Right ventricle myocardium superior (tissue), 1 donor: ENCODE measurements at places on chromosomes 2 and 18. TPM values are rescaled to one million over a fixed set of nuclear protein-coding genes. Genes with fewer than 3 reads are reported as not detected.

DNA sequence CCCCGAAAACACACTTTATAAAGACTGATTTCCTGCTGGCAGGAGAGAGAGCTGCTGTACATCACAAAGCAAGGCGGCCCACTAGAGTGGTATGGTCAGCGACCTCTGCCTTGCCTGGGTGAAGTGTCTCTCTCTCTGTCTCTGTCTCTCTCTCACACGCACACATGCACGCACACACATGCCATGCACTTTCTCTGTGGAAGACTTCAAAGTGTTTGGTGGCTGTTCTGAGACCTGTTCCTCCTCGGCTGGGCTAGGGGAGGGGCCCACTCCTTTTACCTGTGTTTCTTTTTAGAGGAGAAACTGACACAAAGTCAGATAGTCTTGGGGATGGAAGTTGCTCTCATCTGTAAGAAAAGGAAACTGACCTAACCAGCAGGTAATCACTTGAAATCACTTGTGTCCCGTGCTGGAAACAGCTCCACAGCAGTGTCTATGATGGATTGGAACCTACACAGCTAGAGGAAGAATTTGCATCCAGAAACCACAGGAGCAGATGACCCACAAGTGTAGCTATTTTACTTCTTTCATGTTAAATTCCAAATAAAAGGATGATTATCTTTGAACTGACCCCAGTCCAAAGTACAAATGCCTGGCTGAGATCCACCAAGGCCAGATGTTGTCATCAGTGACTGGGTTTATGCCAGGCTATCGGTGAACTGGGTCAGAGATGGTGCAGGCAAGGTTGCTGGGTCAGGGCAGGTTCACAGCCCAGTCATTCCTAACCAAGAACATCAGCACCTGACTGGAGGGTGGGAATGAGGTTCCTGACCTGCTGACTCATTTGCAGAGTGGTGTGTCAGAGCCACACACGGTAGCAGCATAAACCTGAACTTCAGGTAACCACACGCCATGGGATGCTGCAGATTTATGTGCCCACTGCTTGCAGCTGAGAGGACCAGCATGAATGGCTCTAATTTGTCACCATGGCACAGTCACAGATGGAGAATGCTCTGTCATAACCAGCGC, 63.0 kb downstream of the NPAS2 start:
- no peak for DNase-seq

DNA sequence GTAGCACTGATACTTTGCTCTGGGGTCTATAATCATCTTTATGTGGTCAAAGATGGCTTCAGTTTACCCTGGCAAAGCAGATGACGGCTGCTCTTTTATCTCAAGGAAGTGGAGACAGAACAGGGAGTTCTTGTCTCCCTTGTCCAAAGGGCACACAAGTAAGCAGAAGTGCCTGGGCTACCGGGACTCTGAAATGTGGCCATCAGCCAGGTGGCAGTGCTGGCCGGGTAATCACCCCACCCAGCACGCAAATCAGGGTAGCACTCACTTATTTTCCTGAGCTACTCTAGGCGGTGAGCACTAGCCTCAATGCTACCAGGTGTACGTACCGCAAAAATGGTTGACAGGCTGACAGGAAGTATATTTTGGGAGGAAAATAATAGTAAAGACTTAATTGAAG, 119.7 kb upstream of the ETAA1 start:
- DNase-seq, result no peak

GRCh38 chr2:68889500-68889899, 18.3 kb upstream of the BMP10 start:
- no peak for DNase-seq

DNA sequence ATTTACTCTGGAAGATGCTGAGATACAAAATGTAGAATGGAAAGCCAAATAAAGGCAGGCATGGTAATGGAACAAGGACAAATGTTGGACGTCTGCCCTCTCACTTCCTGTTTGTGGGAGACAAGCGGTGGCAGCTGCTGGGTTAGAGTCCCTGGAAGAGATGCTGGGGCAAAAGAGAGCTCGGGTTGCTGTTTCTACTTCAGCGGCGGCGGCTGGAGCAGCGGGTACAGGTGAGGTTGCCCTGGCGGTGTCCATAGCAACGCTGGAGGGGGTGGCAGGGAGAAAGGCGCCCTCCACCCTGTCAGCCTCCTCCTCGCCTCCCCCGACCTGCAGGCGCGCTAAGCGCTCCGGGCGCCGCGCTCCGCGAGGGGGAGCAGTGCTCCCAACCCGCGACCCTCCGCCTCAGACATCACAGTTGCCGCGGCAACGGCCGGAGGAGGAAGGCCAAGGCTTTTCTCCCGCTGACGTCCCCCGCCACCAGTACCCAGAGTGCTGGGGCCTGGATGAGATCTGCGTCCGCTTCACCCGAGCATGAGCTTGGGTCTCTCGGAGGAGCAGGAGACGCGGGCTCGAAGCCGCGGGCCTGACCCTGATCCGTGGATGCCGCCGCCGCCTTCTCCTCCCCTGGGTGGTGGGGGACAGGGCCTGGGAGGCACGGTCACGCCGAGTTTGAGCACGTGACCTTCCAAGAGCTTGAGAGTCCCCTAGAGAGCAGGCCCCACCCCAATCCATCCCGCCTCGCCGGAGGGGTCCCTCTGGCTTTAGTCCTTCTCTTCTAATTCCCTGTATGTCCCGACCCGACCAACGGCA, 65.6 kb downstream of the NOL4 start:
- peak; percentile 38 for DNase-seq

DNA sequence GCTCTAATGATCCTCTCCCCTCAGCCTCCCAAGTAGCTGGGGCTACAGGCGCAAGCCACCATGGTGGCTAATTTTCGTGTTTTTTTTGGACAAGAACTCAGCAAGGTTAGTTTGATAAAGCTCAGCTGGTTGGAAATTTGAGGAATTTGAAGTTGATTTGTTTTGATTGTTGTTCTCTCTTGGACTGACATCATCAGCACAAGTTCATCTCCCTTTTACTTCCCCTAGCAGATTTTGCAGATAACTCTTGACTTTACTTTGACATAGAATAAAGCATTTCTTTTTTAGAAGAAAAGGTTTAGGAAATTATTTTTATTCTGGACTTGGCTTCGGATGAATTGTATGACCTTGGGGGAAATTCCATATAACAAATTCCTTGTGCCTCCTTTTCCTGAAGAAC, 74.9 kb upstream of the DLX2 start:
- DNase-seq, result no peak

DNA sequence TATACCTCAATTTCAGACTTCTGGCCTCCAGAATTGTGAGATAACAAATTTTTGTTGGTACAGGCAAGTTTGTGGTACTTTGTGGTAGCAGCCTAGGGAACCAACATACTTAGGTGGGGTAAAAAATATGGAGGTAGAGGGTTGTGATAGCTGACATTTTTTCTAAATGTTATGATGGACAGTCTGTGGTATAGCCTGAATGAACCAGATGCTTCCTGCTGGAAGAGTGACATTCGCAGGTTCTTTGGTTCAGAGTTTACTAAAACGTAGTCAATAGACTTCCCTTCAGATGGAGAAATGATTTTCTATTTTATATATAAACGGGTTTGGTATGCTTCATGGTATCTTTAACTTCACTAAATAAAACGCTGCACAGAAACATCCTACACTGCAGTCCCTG, 42.8 kb downstream of the PMAIP1 start:
- DNase-seq, result no peak

Gene ABHD1
- total RNA-seq, result 4.0 TPM
